Mesenchymal stem cell (in vitro differentiated cells and primary cell): ENCODE measurements at places on chromosomes 6 and 20.

DNA sequence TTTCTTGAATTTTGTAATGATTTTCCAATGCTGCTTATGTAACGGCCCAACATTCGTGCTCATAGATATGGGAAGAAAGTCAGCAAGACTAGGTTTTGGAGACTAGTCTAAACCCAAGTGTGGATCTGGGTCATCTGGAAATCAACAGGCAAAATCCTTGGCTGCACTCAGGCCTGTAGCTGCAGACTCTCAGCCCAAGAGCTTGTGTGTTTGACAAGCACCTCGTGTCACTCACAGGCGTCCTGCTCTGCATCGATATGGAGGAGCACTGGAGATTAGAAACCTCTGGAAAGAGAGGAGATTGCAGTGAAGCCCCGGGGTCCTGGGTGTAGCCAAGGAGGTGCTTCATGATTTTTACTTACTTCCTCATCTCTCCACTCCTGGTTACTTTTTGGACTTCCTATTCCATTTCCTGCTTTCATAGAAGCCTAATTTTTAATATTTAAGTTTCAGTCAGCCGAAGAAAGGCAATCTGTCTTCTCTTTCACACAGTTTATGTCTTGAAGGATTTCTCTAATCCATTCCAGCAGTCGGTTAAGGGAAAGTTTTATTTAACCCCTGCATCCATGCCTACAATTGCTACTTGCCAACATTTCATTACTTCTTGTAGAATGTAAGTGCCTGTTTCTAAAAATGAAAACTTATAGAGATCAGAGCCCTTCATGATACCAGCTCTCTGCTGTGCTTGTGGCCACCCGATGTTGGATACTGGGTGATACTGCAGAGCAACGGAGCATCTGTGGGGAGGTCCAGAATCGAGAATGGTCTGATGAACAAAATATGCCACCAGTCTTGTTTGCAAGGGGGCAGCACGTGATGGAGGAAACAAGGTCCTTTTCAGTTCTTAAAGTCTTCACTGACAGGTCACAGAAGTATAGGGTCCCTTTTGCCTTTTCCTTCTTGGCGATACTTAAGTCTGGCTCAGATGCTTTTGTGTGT, 296.3 kb downstream of the QKI start:
- no peaks in the 10 kb centered on the region for H3K27me3 ChIP-seq
- H3K27ac ChIP-seq: no peak overlapping the region
- DNase-seq: no peak
- no peaks in the 10 kb centered on the region for H3K4me1 ChIP-seq

- H3K36me3 ChIP-seq: no peaks in the 10 kb centered on the region
- H3K4me1 ChIP-seq: peaks cover 18% of the 10 kb centered on the region
- H3K27me3 ChIP-seq: peaks cover 14% of the 10 kb centered on the region
- H3K4me3 ChIP-seq: no peak overlapping the region
- no peak for DNase-seq
These were observed 497.4 kb upstream of the SULF2 start for GRCh38 chr20:48282591-48283228.

DNA sequence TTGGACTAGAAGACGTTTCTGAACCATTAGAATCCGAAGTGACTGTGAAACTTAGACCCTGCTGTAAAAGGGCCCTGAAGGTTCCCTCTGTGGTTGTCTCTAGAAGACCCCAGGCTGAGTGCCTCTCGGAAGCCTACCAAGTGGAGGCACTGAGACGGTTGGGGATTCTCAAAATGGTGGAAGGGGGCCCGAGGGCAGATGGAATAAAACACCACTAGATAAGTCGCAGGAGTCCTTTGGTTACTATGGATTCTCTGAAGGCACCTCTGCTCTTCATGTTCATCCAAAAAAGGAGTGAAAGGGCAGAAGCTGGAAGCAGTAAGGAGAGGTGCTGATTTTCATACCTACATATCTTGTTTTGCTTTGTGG, 4.0 kb upstream of the TFAP2D start:
- peaks cover 61% of the 10 kb centered on the region for H3K27me3 ChIP-seq
- no peaks in the 10 kb centered on the region for H3K36me3 ChIP-seq

DNA sequence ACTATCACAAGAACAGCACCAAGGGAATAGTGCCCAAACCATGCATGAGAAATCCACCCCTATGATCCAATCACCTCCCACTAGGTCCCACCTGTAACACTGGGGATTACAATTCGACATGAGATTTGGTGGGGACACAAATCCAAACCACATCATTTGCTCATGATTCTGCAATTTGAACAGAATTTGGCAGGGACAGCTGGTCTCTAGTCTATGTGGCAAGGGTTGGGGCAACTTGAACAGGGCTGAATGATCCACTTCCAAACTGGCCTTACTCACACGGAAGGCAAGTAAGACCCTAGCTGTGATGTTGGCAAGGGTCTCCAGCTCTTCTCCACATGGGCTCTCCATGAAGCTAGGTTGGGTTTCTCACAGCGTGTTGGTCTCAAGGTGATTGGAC, 10.1 kb upstream of the FKBP5 start:
- no peak overlapping the region for H3K4me3 ChIP-seq
- DNase-seq: no peak
- no peaks in the 10 kb centered on the region for H3K27me3 ChIP-seq
- H3K36me3 ChIP-seq: no peaks in the 10 kb centered on the region
- no peaks in the 10 kb centered on the region for H3K4me1 ChIP-seq
- H3K27ac ChIP-seq: no peak overlapping the region

DNA sequence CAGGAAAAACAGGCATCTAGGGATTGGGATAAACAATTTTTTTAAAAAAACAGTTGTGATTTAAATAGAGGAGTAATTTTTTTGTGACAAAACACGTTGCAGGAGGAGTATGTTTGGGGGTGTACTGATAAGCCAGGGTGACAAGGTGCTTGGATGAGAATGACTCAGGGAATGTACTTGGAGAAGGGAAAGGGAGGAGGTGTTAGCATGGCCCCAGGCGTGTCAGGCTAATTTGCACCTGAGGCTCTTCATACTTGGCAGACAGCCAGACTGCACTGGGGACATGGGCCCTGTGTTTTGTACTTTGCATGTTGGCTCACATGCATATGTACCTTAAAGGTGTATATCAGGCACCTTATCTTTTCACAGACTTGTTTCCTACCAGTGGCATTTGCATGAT, 22.8 kb downstream of the PANK2 start:
- peaks cover 39% of the 10 kb centered on the region for H3K36me3 ChIP-seq
- H3K27me3 ChIP-seq: no peaks in the 10 kb centered on the region
- H3K4me1 ChIP-seq: peaks cover 6% of the 10 kb centered on the region
- no peak for DNase-seq

- no peaks in the 10 kb centered on the region for H3K27me3 ChIP-seq
- DNase-seq: no peak
- H3K4me1 ChIP-seq: no peaks in the 10 kb centered on the region
- no peak overlapping the region for H3K27ac ChIP-seq
- H3K36me3 ChIP-seq: no peaks in the 10 kb centered on the region
These were observed 29.2 kb downstream of the ID4 start for GRCh38 chr6:19866173-19866984.

DNA sequence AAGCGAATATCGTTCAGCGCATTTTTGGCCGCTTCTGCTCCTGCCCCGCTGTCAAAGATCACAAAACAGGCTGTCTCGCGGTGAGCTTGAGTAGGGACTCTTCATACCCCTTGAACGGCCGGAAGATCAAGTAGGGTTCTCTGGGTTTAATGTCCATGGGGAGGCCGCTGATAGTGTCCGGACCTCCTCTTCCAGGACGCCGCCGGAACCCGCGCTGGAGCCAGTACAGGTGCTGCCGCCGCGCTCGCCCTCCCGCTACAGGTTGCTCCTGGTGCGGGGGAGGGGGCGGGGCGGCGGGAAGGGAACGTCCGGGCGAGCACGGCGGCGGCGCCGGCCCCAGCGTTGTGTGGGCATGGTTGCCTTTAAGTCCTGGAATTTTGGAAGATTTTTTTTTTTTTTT, 67.4 kb downstream of the KHDC1L start:
- no peak overlapping the region for H3K4me3 ChIP-seq
- H3K27me3 ChIP-seq: peaks cover under 1% of the 10 kb centered on the region
- DNase-seq: no peak
- H3K36me3 ChIP-seq: no peaks in the 10 kb centered on the region
- H3K27ac ChIP-seq: no peak overlapping the region
- no peaks in the 10 kb centered on the region for H3K4me1 ChIP-seq

GRCh38 chr6:125293587-125293986, 8.2 kb downstream of the HDDC2 start:
- peaks cover 92% of the 10 kb centered on the region for H3K36me3 ChIP-seq
- no peak overlapping the region for H3K27ac ChIP-seq
- no peak overlapping the region for H3K4me3 ChIP-seq
- no peak for DNase-seq

DNA sequence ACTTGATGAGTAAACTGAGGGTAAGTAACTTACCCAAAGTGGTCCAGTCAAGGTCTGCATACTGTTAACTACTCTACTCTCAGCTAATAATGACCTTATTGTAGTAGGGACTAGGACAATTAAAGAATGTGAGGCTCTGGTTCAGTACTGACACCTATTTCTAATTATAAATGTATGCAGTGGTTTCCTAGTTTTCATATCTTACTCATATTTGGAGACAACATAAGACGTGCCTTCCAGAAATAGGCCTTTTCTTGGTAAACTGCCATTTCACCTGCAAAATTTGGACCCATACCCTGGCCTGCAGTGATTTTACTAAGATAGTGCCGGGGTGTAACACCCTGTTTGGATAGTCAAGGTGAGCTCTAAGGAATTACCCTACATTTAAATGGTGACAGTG, 24.7 kb downstream of the GJA1 start:
- DNase-seq: no peak
- H3K4me3 ChIP-seq: no peak overlapping the region
- H3K36me3 ChIP-seq: no peaks in the 10 kb centered on the region
- H3K27ac ChIP-seq: no peak overlapping the region
- no peaks in the 10 kb centered on the region for H3K4me1 ChIP-seq

GRCh38 chr6:158758941-158759479, 60.2 kb downstream of the EZR start:
- DNase-seq: no peak
- H3K4me3 ChIP-seq: no peak overlapping the region
- H3K36me3 ChIP-seq: peaks cover 8% of the 10 kb centered on the region
- no peaks in the 10 kb centered on the region for H3K27me3 ChIP-seq

- DNase-seq: peak; percentile 33
- H3K27me3 ChIP-seq: no peaks in the 10 kb centered on the region
- no peaks in the 10 kb centered on the region for H3K36me3 ChIP-seq
- H3K27ac ChIP-seq: no peak overlapping the region
These were observed 35.1 kb upstream of the RFPL4B start for GRCh38 chr6:112311950-112312547.

GRCh38 chr6:71737953-71738352, 148.4 kb upstream of the RIMS1 start:
- no peak overlapping the region for H3K4me3 ChIP-seq
- no peak for DNase-seq
- no peaks in the 10 kb centered on the region for H3K36me3 ChIP-seq
- no peaks in the 10 kb centered on the region for H3K27me3 ChIP-seq
- no peak overlapping the region for H3K27ac ChIP-seq

DNA sequence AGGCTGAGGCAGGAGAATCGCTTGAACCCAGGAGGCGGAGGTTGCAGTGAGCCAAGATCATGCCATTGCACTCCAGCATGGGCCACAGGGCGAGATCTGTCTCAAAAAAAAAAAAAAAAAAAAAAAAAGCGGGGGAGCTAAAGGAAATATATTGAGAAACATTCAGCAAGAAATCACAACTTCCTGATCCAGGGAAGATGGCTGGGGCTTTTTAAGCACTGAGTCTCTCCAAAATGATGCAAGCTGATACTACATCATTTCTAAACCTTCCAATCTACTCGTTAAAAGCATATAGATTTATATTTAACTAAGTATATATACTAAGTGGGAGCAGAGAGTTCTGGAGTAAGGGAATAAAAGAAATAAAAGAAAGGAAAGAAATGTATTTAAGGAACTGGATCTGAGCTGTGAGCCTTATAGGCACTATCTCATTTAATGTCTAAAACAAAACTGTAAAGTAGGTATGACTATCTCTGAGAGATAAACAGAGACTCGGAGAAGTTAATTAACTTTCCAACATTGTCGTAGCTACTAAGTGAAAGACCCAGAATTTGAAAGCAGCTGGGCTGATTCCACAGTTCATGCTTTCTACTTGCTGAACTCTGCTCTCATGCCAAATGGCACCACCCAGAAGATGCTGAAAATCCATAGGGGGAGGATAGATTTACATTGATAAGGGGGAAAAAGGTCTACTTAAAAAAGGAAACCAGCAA, 215.0 kb upstream of the MARCKS start:
- no peak overlapping the region for H3K4me3 ChIP-seq
- peaks cover 6% of the 10 kb centered on the region for H3K4me1 ChIP-seq
- no peaks in the 10 kb centered on the region for H3K36me3 ChIP-seq
- DNase-seq: no peak

- no peak overlapping the region for H3K4me3 ChIP-seq
- H3K4me1 ChIP-seq: peaks cover 13% of the 10 kb centered on the region
- DNase-seq: no peak
- no peak overlapping the region for H3K27ac ChIP-seq
- H3K27me3 ChIP-seq: no peaks in the 10 kb centered on the region
- peaks cover 5% of the 10 kb centered on the region for H3K36me3 ChIP-seq
These were observed 20.5 kb downstream of the NCOA7 start for GRCh38 chr6:125811259-125811658.

- no peak for DNase-seq
- H3K36me3 ChIP-seq: no peaks in the 10 kb centered on the region
- no peaks in the 10 kb centered on the region for H3K27me3 ChIP-seq
- H3K4me1 ChIP-seq: peaks cover 47% of the 10 kb centered on the region
- no peak overlapping the region for H3K4me3 ChIP-seq
These were observed 13.2 kb upstream of the ARMC12 start for GRCh38 chr6:35723587-35723986.

GRCh38 chr6:94414041-94414440, 994.7 kb upstream of the EPHA7 start:
- no peaks in the 10 kb centered on the region for H3K27me3 ChIP-seq
- H3K4me3 ChIP-seq: no peak overlapping the region
- DNase-seq: peak; percentile 1
- H3K27ac ChIP-seq: no peak overlapping the region
- H3K4me1 ChIP-seq: no peaks in the 10 kb centered on the region

DNA sequence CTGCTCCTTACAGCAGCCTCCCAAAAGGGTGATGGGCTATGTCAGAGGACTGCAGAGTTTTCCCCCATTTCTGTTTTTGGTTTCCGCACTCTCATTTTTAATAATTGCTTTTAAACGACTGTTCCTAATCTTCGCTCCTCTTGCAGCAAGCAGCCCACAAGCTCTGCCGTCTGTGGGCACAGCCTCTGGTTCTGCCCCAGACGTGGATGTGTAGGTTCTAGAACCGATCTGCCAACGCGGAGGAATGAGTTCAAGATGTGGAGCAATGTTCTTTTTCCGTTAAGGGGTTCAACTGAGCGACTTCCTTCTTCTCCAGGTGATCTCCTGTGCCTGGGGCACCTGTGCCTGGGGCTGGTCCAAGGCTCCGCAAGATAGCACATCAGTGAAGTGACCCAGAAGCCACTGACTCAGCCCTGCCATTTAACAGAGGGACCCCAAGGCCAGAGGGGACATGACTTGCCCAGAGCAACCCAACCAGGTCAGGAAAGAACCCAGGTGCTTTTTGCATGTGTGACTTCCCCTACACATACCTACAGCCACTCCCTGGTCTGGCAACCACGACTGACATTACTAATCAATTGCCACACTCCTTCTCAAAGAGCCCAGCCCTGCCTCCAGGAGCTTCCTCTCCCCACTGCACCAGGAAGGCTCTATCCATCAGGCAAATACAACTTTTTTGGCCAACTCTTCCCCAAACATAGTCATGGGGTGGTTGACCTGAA, 22.7 kb downstream of the PMEPA1 start:
- H3K36me3 ChIP-seq: no peaks in the 10 kb centered on the region
- no peaks in the 10 kb centered on the region for H3K27me3 ChIP-seq
- DNase-seq: no peak
- H3K27ac ChIP-seq: no peak overlapping the region
- no peak overlapping the region for H3K4me3 ChIP-seq
